GM04503 (cell line): ENCODE measurements at places on chromosomes 6 and 20.

- DNase-seq = no peak
Observed at GRCh38 chr6:5115168-5115567, 30.0 kb downstream of the PPP1R3G start.

GRCh38 chr20:35238170-35238569 lies 11.7 kb downstream of the MMP24 start:
- DNase-seq = no peak

DNA sequence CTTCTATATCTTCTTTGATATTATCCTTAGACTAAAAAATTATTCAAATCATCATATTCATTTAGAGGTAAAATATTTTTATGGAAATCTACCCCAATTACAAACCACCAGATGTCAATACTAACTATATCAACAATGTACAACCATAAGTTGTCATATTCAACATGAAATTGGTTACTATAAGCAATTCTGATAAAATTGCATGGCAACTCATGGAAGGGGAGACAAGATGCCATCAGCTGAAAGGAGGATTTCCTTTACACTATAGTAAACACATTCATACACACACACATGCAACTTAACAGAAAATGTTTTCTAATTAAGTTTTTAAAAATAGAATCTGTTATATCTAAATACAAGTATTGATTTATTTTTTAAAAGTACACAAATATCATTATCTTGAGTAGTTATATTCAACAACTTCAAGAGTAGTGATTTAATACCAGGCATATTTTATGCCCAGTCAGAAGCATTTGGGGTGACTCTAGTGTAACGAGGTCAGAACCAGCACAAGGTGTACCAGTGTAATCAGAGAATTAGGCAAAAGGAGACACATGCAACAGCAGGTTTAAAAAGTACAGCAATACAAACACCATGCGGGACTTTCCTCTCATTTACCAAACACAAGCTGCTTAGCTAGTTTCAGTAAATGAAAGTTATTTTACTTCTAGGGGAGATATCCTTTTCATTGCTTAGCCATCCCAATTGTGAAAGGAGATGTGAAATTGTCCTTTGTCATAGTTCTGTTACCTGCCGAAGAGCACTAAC lies 1.0 kb downstream of the FILIP1 start:
- no peak for DNase-seq

GRCh38 chr20:32909896-32910571 lies 51.3 kb downstream of the EFCAB8 start:
- no peak for DNase-seq

DNA sequence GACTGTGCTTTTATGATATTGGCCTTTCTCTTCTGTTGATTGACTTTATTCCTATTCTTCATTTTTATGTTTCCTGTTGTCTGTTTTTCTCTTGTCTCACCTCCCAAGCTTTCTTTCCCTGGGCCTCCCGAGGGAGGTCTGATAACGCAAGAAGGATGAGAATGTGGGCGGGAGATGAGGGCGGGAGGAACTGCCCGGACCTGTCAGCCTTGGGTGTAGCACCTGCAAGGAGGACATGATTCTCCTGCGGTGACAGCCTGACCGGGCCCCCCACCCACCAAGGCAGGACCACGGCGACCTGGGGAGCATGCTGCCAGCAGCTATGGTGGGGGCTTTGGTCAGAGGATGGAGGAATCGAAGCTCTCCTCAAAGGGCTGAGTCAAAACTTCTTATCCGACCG lies 86.9 kb downstream of the PLEKHG1 start:
- DNase-seq = no peak

- no peak for DNase-seq
Observed at GRCh38 chr6:169536446-169537170, 165.2 kb downstream of the WDR27 start.

GRCh38 chr6:10759884-10760329 lies 12.3 kb downstream of the TMEM14B start:
- DNase-seq = peak; percentile 28

- no peak for DNase-seq
Observed at GRCh38 chr6:31771992-31772358, 5.2 kb downstream of the VWA7 start.

DNA sequence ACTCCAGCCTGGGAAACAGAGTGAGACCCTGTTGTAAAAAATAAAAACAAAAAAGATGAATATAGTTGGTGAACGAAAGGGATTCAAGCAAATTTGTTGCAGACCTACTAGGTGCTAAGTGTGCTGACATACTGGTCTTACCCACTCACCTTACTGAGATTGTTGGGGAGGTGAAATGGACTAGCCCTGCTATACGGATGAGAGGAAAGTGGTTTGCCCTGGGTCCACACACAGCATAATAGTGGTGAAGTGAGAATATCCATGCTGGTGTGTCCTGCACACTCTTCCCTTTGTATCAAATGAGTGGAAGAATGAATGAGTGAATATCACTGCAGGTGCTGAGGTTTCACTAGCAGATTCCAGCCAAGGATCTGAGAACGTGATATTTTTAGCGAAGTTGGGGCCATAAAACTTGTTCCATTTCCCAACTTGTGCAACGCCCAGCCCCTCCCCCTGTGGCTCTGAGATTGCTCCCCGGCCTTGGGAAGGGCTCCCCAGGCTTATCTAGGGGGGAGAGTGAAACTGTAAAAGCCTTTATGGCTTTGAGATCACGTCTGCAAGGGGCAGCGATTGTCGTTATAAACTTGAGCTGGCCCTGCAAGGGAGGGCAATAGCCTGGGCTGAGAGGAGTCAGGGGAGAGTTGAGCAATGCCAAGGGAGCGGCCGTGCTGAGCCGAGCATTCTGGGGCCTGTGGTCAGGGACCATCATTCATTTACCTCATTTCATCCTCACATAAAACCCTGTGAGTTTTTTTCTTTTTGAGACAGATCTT lies 33.2 kb upstream of the TTPAL start:
- DNase-seq = no peak
